ENCODE measurements at places on chromosomes 4 and X.
A peak's percentile ranks its signal among the peaks of the same experiment; 100 is the strongest.

DNA sequence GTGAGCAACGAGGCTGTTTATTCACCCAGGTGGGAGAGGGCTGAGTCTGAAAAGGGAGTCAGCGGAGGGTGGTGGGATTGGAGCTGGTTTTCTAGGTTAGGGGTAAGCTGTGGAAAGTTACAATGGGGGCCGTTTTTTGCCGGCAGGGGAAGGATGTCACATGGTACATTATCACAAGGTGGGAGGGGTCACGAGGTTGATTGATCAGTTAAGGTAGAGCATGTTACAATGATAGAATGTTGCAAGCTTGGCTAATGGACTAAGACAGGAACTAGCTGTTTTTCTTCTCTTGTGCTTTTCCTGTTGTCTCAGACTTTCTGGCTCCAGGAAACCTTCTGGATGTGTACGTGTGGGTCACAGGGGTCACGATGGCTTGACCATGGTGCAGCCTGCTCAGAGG is 536.3 kb upstream of the HTR2C start:
- DNase-seq, result no peak

- peak; percentile 90 for DNase-seq
Observed at GRCh38 chr4:61517144-61517543, 317.0 kb downstream of the ADGRL3 start.

DNA sequence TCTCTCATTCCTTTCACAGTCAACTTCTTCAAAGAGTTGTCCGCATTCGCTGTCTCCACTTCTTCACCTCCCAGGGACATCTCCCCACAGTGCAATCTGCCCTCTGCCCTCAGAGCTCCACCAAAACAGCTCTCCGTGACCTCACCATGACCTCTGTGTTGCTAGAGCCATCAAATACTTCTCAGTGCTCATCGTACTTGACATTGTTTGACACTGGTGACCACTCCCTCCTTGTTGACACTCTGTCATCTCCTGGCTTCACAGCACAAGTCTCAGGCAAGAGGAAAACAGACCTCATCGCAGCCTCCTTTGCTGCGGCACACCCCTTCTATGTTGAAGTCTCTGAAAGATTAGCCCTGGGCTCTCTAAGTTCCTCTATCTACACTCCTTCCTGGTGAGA is 90.5 kb upstream of the CCDC160 start:
- no peak for DNase-seq

DNA sequence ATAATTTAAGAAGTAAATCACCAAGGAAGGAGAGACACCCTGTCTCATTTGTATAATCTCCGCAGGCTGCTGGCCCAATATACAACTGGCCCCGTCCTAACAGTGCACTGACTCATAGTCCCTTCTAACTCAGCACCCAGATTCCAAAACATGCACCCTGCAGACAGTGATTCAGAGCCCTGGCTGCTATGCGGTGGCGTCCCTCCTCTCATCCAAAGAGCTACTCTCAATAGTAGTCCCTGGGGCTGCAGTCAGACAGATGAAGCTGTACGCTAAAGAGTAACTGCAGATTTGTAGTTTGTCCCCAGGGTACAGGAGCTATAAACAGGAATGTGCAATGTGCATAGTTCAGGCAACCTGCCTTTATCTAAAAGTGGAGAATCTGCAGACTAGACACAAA is 23.0 kb downstream of the GABRA3 start:
- no peak for DNase-seq

DNA sequence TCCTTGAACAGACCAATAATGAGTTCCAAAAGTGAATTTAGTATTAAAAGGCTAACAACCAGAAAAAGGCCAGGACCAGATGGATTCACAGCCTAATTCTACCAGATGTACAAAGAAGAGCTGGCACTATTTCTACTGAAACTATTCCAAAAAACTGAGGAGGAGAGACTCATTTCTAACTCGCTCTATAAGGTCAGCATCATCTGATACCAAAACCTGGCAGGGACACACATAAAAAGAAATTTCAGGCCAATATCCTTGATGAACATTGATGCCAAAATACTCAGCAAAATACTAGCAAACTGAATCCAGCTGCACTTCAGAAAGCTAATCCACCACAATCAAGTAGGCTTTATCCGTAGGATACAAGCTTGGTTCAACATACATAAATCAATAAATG is 35.8 kb upstream of the USP46 start:
- DNase-seq, result no peak

DNA sequence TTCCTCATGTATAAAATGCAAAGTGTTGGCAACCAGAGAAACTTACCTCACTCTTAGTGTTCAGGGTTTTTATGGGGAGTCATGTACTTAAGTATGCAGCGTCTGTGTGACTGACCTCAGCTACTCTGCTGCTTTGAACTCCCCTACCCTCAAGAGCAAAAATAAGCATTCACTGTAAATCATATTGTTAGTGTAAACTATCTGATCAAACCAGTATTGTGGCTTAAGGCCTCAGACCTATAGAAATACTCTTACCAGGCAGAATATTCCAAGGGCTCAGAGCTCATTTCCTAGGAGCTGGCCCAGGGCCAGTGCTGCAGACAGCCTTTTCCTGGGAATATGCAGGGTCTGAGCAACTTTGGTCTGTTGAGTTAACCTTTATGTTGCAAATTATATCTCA is 453.1 kb downstream of the CCSER1 start:
- no peak for DNase-seq

DNA sequence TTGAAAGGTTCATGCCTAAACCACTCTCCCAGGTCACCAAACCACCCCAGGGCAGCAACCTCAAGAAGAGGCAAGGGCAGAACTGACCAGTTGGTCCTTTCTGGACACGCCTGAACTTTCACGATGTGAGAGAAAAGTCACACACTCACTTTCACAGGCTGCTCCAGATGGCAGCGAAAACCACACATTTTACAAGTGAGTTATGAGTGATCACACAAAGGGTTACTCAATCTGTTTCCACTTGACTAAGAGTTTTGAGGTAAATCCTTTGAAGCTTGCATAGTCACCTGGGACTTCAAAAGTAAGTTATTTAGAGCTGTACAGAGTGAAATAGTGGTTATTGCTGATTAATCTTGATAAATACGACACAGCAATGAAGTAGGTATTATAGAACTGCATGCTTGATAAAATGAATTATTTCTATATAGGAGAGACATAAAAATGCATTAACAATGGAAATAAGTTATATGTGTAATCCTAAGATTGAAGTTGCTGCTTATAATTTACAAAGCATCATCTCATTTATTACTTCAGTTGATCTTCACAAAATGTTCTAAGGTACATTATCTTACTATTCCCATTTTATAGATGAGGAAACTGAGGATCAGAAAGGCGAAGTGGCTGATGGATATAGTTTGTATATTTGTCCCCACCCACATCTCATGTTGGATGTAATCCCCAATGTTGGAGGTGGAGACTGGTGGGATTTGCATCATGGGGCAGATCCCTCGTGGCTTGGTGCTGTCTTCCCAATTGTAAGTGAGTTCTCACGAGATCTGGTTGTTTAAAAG is 103.0 kb upstream of the KLF3 start:
- no peak for DNase-seq

GRCh38 chr4:92163348-92163747 is 140.4 kb upstream of the GRID2 start:
- no peak for DNase-seq

DNA sequence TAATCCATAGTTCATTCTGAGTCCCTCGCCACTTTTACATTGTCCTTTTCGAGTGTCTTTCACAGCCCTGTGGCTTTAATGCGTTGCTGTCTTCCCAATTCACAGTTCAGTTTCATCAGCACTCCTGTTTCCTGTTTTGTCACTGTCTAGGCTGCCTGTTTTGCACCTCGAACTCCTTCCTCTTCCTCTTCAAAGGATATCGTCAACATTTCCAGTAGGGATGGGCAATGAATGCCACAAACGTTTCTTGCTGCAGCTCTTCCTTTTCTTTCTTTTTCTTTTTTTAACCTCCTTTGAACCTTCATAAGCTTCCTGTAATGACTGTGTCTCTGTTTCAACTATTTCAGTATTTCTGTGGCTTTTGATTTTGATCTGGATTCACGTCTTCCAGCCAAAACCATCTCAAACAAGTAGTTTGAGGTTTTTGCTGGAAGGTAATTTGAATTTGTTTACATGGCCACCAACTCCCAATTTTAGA is 105.4 kb downstream of the ANXA3 start:
- no peak for DNase-seq

GRCh38 chr4:109574931-109575804 is 15.1 kb downstream of the MCUB start:
- DNase-seq, result no peak

DNA sequence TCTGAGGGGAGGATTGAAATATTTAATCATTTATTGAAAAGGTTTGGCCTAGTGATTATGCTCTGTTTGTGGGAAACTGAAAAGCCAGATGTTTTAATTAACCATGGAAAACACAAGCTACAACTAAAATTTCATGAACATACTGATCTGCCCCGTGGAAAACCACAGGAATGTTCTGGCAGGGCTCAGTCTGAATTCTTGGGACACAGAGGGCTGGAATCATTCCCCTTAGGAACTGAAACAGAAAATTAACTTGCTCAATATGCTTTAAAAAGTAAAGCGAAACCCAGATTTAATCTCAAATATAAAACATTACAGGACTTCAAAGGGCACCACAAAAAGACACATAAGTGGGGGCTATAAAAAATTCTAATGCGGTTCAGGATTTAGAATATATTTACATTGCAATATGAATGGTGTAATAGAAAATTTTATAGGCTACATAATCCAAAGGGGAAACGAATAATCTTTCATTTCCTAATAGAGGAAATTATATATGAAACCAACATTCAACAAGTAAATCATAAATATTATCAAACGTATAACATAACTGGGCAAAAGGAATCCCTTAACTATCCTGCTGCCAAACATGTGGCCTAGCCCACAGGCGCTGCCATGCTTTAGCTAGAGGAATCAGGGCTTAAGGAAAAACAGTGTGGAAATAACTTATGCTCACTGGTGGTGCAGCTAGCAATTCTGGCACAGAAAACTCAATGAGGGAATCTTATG is 70.9 kb downstream of the APBB2 start:
- no peak for DNase-seq

DNA sequence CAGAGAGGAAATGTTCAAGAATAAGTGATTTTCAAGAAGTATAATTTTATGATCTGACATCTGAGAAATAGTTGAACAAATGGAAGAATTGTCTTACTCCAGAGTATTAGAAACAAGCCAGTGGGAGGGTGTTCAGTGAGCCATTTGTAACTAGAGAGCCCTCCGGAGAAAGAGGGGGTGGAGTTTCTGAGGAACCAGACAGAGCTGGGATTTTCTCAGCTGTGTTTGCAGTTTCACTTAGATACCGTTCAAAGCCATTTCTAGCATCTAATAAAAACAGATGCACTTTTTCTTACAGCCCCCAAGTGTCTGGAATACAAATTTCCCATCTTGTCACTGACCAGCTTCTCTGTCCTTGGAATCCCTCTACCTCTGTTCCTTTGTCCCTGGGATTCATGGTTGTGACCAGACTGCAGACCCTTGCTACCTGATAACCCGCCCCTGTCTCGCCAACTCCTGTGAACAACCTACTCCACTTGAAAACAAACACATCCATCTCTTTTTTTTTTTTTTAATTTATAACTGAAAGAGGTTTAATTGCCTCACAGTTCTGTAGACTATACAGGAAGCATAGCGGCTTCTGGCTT is 132.8 kb upstream of the KLF3 start:
- no peak for DNase-seq

- no peak for DNase-seq
Observed at GRCh38 chrX:150857453-150857852, 41.0 kb downstream of the CD99L2 start.

GRCh38 chr4:67558493-67558892 is at the start of gene STAP1:
Gene STAP1 (plus strand): TSS chr4:67558727. CDS start chr4:67558810, 83 bp downstream.
- DNase-seq, result no peak

- DNase-seq, result no peak
Observed at GRCh38 chrX:28273736-28274135, 292.5 kb upstream of the DCAF8L1 start.

GRCh38 chr4:112604589-112604988 is 32.1 kb downstream of the ZGRF1 start:
- DNase-seq, result peak; percentile 53

DNA sequence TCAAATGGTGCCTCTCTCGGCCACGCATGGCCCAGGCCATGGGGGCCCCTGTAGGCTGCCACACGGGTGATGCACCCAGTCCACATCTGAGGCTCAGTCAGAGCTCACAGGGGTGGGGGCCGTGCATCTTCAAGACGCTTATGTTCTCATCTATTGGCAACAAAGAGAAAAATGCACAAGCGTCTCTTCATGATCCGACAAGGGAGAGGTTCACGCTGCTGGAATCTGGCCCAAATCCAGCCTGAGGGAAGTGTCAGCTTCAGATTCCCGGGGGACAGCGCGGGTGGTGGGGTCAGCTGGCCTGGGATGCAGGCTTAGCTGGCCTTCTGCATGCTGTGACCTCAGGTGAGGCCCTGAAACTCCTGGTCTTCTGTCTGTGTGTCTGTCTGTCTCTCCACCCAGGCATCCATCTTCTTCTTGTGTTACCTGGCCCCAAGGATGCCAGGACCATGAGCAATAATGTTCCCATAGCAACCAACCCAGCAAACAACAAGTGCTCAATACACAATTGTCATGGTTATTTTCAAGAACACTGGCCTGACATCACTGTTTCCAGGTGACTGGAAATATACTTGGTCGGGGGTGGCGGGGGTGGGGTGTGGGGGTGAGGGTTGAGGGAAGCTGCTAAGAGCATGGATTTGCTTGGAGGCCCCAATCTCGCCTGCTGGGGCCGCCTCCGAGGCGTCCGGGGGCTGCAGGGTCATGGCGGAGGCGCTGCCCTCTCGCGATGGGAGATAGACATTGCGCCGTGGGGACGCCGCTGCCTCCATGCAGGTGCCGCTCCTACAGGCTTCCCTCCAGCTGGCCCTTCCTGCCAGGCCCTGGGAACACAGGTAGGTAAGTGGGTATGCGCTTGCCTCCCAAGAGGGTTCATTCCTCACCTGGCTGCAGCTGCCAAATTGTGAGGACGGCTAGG is 48.3 kb downstream of the ABLIM2 start:
- DNase-seq, result peak; percentile 65

DNA sequence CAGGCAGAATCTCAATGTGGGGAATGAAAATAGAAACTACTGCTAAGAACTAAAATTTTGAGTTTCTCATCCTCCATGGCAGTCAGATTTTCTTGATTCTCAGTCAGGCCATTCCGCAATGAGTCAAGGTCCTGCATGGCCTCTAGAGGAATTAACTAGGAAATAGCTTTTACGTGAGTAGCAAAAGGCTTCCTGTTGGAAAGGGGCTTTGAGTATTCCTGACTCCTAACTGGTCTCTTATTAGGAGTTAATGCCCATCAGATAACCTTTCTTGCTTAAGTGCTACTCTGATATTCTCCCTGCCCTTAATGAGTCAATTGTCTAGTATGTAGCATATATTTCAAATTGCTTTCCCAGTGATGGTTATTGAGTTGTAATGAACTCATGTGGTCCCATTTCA is 65.7 kb upstream of the ARHGAP24 start:
- no peak for DNase-seq

DNA sequence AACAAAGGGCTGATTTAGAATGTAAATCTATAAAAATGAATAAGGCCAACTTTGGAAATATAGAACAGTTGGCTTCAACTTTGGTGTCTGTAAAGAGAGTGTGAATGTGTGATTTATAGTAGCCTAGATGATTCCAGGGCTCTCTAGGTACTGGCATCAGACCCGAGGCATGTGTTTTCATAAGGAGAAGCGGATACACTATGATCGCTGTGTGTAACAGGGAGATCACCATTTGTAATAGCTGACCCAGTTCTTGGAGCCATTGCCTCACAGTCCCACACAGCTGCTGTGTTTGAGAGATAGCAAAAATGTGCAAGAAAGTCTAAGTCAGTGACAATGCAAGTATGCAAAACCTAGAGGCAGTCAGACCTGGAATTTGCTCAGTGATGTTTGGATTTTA is 135.1 kb downstream of the REPS2 start:
- DNase-seq, result no peak

- DNase-seq, result no peak
Observed at GRCh38 chrX:65781845-65782244, 114.4 kb downstream of the MSN start.

- no peak for DNase-seq
Observed at GRCh38 chr4:176229645-176230044, 34.3 kb upstream of the SPATA4 start.
